IMR-90 (cell line): ENCODE measurements at places on chromosomes 7 and 10. TPM values are rescaled to one million over a fixed set of nuclear protein-coding genes. Genes with fewer than 3 reads are reported as not detected.

- DNase-seq, result no peak
Observed at GRCh38 chr7:112052498-112052897, 153.7 kb downstream of the DOCK4 start.

GRCh38 chr10:17758200-17758599, 6.2 kb downstream of the TMEM236 start:
- DNase-seq, result no peak

DNA sequence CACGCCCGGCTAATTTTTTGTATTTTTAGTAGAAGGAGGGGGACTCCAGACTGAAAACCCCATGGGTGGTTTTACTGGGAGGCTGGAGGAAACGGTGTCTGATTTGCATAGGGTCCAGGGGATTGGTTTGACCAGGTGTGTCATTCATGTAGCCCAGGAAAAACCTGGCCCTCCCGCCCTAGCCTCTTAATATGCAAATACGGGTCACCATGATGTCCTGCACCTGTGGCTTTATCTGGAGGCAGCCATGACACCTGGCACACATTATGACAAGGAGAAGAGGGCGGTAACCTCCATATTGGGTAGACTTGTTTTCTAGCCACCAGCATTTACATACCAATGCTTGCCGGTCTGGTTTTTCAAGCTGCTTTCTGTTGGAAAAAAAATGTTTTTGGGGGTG, 68.0 kb downstream of the TRIL start:
- DNase-seq, result no peak

DNA sequence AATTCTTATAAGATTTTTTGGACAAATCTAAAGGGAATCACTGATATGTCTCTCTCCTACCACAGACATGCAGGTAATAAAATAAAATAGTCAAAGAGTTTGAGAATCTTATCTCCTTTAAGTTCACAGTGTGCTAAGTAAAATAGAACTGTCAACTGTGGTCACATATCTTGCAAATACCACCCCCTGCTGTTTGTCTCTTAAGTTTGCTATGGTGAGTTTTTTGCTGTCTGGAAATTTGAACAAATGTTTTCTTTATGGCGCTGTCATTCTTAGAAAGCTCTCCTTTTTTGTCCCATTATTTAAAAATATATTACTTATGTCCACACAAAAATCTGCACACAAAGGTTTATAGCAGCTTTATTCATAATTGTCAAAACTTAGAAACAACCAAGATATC, 19.6 kb downstream of the GIMAP5 start:
- no peak for DNase-seq

EVX1 gene
- not detected in 2 replicates for total RNA-seq

GRCh38 chr7:154566877-154567276, 436.0 kb downstream of the PAXIP1 start:
- no peak for DNase-seq

DNA sequence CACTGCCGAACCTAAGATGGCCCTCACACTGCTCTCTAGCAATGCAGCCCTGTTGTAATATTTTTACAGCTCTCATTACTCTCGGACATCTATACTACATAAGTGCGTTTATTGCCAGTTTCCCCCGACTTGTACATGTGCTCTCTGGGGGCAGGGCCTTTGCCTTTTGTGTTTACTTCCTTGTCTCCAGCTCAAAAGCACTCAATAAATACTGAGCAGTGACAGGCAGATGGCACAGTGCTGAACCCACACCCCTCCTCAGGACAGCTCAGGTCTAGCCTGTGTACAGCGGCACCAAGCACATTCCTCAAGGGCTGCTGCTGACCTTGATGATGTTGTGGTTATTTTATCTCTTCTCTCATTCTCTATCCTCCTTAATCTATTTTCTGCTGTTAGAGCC, 68.0 kb upstream of the ELMO1 start:
- no peak for DNase-seq

DNA sequence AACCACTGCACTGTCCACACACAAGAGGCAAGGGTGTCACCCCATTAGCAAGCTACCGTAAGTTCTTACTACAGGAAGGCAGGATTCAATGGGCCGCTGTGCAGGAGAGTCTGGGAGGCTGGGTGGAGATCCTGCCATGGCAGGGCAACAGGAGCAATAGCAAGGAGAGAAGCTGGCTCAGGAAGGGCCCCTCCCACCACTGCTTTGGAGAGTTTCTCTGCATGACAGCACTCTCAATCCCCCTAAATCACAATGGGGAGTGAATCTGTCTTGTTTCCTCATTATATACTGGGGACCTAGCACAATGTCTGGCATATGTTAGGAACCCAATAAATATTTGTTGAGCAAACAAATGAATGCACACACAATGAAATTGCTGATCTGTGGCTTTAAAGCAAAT, 83.2 kb upstream of the SFMBT2 start:
- DNase-seq, result no peak
